ENCODE measurements at places on chromosomes 6 and 20.

GRCh38 chr6:36865835-36866234 lies 8.8 kb downstream of the PPIL1 start:
- no peak for DNase-seq

GRCh38 chr6:12654107-12654506 lies 62.5 kb upstream of the PHACTR1 start:
- no peak for DNase-seq

DNA sequence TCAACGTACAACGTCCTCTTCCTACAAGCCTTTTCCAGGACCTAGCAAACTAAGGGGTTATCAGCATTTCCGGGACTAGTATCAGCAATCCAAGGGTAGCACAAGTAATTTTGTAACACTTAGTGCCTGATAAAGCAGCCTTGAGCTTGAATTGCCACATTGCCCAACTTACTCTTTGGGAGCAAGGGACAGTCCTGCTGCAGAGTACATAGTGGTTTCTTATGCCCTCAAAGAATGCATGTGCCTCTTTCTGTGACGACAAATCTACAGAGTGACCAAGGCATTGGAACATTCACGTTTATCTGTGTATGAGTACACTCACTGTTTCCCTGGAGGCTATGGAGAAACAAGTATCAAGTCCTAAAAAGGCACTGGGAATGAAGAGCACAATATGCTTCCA lies 3.2 kb upstream of the ID4 start:
- DNase-seq, result no peak

- peak; percentile 80 for DNase-seq
Measured at GRCh38 chr20:19934792-19935491, 82.2 kb upstream of the NAA20 start.

DNA sequence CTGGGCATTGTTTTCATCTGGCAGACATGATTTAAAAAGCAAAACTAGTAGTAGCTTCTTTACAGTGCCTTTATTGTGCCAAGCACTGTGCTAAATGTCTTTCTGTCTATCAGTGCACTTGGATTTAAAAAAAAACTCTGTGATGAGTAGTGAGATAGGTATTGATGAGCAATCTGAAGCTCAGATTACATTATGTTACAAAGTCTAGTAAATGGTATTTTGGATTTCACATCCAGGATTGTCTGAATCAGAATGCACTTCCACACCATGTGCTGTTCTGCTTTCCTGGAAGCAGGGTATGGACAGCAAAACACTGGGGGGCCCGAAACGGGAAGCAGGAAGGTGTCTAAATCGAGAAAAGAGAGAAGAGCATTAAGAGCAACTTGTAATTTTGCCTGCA lies 103.4 kb upstream of the CCN2 start:
- DNase-seq, result no peak
